ENCODE measurements at places on chromosomes 7 and 10.
A peak's percentile ranks its signal among the peaks of the same experiment; 100 is the strongest.

- no peak for DNase-seq
These were observed 491.9 kb upstream of the PFKP start for GRCh38 chr10:2575460-2575859.

GRCh38 chr10:33141251-33141650 lies 183.2 kb upstream of the ITGB1 start:
- no peak for DNase-seq

DNA sequence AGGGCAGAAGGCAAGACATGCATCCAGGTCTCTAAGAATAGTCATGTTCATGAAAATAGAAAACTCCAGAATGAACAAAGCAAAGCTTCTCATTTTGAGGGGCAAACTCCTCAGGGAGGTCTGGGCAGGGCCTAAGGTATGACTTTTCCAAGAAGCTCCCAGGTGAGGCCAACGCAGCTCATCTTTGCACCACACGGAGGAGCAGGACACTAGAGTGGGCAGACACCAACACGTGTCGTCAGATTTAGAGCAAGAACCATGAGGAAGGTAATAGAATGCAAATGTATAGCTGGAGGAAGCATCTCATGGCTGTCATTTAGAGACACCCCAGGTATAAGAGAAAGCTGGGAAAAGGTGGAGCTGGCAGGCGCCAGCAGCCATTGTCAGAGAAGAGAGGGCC lies 95.7 kb downstream of the WDFY4 start:
- DNase-seq = no peak

DNA sequence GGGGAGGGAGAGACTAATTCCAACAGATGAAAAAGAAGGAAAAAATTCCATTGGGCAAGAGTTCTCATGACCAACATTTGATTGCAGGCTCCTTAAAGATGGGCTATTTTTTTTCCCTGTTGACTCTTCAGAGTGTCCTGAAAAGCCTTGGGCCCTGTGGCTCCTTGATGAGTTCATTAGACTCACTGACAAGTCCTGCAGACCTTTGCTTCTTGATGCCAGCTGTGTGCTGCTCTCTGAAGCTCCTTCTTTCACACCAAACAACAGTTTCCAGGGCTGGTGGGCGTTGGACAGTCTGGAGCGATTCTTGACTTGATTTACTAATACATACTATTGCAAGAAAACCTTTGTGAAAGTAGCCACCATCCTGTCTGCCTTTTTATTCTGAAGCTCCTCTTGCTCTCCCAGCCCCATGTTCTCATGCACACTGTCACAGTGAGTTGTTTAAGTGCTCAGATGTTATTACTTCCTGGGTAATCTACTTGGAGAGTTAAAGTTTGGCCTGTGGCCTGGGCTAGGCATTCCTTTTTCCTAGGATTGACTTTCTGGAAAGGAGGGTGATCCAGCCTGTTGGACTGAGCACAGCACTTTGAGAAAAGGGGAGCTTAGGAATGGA lies 250.3 kb downstream of the PTEN start:
- DNase-seq = no peak

GRCh38 chr7:155298288-155298833 lies 683 bp downstream of the INSIG1 start:
- DNase-seq = no peak

DNA sequence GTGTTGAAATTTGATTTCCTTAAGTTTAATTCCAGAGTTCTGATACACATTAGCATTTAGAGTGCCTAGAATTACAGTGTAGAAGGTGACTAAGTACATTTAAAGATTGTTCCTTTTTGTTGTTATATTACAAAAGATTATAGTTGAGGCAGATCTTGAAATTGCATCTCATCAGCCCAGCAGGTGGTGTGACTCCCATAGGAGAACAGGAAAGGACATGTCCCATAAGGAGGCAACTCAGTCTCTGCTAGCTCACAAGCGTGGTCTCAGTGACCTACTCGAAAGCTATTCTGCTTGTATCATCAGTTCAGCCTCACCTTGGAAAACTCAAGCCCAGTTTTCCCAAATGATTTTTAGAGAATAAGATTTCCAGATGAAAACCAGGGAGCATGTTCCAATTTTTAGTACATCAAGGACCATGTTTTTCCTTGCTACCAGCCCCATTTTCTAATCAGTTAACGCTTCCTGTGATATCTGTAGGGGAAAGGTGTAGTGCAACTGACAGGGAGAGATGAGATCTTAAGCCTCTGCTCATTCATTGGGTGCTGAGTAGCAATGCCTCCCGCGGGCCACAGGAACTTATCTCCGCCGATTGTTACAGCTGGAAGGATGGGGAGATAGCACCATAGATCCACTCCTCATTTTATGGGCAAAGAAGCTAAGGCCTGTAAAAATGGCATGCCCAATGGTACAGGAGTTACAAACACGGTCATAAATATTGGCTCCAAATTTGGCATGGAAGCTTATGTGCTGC lies 1.1 kb upstream of the GNAI1 start:
- DNase-seq = no peak

DNA sequence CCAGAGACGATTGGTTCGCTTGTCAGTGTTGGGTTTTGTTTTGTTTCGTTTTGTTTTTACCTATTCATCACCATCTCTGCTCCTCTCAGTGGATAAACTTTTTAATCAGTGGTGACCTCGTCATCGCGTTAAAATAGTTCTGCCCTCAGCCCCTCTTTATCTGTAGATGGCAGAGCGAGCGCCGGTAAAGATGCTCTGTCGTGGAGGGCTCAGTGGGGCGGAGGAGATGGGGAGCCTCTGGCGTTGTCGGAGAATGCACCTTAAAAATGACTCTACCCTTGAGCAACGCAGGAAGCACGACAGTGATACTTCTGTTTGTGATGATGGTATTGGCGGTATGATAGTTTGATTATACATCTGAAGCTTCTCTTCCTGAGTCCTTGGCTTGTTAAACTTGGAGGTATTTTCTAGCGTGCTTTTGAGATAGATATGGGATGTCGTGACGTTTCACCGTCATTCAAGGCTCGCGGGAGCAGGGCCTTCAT lies 554 bp downstream of the CSGALNACT2 start:
- peak; percentile 52 for DNase-seq

DNA sequence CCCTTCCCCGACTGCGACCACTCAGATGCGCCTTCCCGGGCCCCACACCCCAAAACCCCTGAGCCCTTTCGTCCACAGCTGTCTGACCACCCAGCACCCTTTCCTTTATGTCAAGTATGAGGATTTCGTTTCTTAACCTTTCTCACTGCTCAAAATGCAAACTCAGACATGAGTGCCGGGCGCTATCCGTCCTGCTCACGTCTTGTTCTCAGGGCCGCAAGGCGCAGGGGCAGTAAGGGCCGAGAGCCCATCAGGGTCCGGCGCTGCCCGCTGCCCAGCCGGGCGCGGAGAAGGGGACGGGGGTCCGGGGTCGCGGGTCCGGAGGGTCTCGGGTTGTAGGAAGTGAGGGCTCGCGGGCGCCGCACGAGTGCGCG lies 670 bp upstream of the RBM33 start:
- DNase-seq = no peak

DNA sequence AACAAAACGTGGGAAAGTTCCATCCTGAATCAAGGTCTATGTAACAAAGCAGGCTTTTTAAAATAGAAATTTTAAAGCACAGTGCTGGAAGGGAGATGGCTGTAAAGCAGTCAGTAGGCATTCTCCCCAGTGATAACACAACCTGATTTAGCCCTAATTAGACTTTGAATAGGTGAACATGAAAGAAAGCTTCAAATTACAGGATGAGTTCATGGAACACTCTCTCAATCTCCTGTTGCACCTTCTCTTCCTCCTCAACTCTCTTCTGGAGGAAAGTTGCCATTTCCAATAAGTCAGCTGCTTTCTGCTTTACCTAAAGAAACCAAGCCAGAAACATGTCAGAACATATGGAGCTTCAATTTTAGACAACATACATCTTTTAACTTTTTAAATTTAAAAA lies 20.1 kb downstream of the SFR1 start:
- no peak for DNase-seq

DNA sequence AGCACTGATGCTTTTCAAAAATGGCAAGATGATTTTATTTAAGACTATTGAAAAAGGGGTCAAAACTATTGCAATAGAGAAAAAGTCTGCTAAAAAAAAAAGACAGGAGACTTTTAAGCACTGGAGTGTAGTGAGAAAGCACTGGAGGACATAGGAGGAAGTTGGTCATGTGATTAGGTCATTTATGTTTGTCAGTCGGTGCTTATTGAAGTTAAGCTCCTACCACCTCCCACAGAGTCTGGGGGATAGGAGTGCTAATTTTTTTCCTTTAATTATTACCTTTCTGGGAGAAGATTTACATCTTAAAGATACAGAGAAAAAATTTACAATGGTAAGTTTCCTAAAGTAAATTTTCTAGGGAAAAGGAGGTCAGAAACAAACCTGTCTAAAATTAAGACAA lies 80.2 kb upstream of the TMEM229A start:
- no peak for DNase-seq

GRCh38 chr7:139949629-139950028 lies 113.1 kb downstream of the PARP12 start:
- no peak for DNase-seq

DNA sequence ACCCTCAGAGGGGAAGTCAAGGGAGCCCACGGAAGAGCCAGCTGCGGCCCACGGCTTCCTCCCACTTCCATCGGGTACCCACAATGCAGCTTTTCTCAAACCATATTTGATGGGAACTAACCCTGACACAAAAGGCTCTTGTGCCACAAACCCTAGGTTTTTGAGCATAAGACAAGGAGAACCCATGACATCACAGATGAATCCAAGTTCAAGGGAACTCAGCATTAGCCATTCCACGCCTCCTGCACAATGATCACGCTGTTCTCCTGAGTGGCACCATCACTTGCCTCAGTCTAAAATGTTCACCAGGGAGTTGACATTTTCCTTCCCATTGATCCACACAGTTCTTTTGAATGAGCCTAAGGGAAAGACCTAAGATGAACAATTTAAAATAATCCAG lies 70.4 kb downstream of the ITIH5 start:
- no peak for DNase-seq

DNA sequence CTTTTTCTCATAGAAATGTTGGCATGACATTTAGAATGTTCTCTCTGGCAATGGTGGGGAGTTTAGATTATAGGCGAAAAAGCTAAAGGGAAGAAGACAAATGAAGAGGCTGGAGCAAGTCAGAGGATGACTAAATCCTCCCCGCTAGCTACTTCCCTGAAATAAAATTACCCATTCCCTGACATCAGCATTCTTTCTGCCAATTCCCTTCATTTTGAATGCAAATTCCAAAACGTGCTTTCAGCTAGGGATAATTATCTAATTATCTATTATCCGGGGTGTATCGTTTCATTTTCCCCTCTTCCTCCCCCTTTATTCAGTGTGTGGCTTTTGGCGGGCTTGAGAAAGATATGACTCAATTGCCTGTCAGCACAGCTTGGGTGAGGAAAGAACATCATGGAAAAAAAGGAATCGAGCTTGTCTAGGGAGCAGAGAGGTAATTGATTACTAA lies 672.3 kb downstream of the TNS3 start:
- no peak for DNase-seq

DNA sequence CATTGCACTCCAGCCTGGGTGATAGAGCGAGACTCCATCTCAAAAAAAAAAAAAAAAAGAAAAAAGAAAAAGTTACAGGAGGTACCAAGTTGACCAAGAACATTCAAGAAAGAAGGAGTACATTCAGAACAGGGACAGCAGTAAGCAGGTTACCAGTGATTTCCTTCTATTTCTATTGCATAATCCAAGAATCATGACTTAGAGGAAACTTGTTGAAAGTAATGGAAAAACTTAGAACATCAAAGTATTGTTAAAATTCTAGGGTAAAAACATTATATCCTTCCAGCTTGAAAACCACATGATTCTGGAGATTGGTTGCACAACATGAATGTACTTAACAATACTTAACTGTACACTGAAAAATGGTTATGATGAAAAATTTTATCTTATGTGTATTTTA lies 25.2 kb downstream of the RAPGEF5 start:
- no peak for DNase-seq

DNA sequence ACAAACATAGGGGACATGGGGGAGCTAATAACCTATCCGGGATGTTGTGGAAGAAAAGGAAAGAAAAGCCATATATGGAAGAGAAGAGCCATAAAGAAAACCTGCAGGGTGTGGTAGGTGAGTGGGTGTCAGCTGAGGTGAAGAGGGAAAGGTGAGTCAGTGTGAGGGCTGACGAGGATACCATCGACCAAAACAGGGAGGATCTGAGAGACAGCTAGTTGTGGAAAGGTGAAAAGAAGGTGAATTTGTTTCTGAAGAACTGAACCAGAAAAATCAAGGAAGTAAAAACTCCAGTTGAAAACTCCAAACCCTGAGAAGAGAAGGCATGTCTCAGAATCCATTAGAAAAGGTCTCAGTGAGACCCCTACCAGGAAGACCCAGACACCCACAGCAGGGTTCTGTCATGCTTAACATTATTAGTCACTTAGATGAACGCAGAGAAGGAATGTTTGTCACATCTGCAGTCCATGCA lies 4.1 kb downstream of the BLNK start:
- DNase-seq = no peak

DNA sequence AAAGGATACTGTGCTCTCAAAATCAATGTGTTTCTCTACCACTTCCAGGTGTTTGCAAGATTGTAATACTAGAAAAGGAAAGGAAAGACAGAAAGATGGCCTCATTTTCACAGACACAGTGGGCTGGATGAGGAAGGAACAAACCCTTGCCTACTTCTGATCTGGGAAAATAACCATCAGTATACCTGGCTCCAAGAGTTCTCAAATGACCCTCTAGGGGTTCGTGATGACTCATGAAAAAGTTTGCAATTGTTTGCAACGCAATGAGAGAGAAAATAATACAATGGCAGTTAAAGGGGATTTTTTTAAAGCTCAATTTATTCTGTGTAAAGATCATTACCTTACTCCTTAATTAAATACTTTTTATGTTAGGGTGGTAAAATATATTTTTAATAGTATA lies 197.6 kb upstream of the INHBA start:
- DNase-seq = no peak

- DNase-seq = no peak
These were observed 9.1 kb upstream of the SLC29A3 start for GRCh38 chr10:71309919-71310318.

DNA sequence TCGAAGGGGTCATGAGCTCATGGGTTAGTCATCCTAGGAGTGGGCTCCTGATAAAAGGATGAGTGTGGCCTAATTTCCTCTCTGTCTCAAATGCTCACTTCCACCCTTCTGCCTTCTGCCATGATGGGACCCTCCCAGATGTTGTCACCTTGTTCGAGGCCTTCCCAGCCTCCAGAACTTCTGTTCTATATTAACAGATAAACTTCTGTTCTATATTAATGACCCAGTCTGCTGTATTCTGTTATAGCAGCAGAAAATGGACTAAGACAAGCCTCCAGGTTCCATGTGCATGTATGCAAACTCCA lies 583.2 kb downstream of the GLRX3 start:
- no peak for DNase-seq

Data from stimulated activated naive B cell treated with anti-CD40 and anti-IgM and Interleukin-4, amounts not matched to agents 10 μg/mL and 1 μg/mL and 100 μg/mL, for 72 hours (primary cell).